Mononuclear cell (primary cell): ENCODE measurements at places on chromosomes 6 and 20. TPM values are rescaled to one million over a fixed set of nuclear protein-coding genes. Genes with fewer than 3 reads are reported as not detected.

The CYP24A1 gene
- total RNA-seq = 0.10 TPM

The SLC12A5 gene
- total RNA-seq = 0.10 TPM

The TP53INP2 gene
- 7.7 TPM for total RNA-seq

The GNMT gene
- total RNA-seq = 0.63 TPM

The CLDN20 gene
- total RNA-seq = not detected

The SCGN gene
- not detected for total RNA-seq

The WFDC2 gene
- total RNA-seq = not detected

The LST1 gene
- total RNA-seq = 200 TPM

The MUC21 gene
- total RNA-seq = not detected

The CHRNA4 gene
- total RNA-seq = not detected

The MYL9 gene
- total RNA-seq = 10.9 TPM

The MED23 gene
- total RNA-seq = 106 TPM

The ENPP5 gene
- 0.42 TPM for total RNA-seq

The PNLDC1 gene
- 0.10 TPM for total RNA-seq

The PTCRA gene
- total RNA-seq = 6.9 TPM

The LRRC73 gene
- total RNA-seq = not detected

The SLC17A9 gene
- 2.0 TPM for total RNA-seq

The TLDC2 gene
- total RNA-seq = 0.10 TPM

The PBOV1 gene
- total RNA-seq = not detected

The MEI4 gene
- 0.10 TPM for total RNA-seq

The BCAS1 gene
- 0.84 TPM for total RNA-seq

The DAAM2 gene
- under 0.01 TPM for total RNA-seq

The TRIM15 gene
- not detected for total RNA-seq

The TBXT gene
- not detected for total RNA-seq

The RCAN2 gene
- not detected for total RNA-seq

The RAD21L1 gene
- 0.10 TPM for total RNA-seq

The MLN gene
- not detected for total RNA-seq

The SEL1L2 gene
- not detected for total RNA-seq

The OR2W1 gene
- not detected for total RNA-seq

The SLC32A1 gene
- 0.21 TPM for total RNA-seq

The OR2H2 gene
- total RNA-seq = under 0.01 TPM

The DYNLT2 gene
- 7.2 TPM for total RNA-seq

The LRRC1 gene
- total RNA-seq = 0.73 TPM

The SLC22A1 gene
- 0.21 TPM for total RNA-seq

The MMP24 gene
- not detected for total RNA-seq

The XKR7 gene
- under 0.01 TPM for total RNA-seq

The ARMH2 gene
- total RNA-seq = not detected

The SLC22A2 gene
- not detected for total RNA-seq
